Cortex of kidney (tissue), 1 donor: ENCODE measurements at places on chromosomes 7 and 10.

- DNase-seq: no peak
These were observed 80.5 kb downstream of the MACC1 start for GRCh38 chr7:20136647-20137046.

DNA sequence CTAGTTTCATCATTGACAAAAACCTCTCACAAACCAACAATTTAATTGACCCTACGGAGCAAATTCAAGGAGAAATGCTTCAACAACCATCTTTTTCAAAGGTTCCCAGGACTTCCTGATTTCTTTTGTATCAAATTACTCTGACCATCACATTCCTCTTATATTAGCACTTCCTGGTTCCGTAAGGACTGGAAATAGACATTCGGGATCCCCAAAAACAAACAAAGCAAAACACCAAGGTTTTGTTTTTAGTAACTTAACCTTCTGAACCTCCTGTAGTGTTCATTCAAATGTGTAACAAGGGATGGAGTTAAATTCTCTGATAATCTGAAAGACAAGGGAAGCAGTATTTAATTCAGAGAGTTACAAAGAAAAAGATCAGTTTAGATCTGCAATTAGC is 387.6 kb upstream of the NRP1 start:
- no peak for DNase-seq

DNA sequence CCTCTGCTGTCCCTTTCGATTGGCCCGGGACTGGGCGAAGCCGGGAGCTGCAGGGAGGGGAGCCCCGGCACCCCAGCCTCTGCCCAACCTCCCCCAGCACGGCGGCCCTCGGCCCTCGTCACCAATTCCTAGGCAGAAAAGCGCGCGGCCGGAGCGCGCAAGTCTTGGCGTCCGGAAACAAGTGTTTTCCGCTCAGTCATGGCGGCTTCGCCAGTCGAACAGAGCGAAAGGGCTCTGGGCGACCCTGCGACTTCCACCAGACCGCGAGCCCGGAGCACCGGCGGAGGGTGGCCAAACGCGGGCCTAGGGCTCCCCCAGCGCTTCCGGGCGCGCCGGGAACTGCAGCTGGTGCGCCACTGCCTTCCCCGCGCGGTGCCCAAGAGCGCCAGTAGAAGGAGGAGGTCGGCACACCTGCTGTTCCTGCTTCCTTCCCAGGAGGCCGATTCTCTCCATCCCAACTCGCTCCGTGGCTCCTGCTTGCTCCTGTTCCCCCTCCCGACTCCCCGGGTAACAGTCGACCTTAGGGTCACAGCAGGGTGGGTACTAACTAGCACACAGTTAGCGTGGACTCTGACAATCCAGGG is 729.9 kb downstream of the ZWINT start:
- DNase-seq: no peak

- no peak for DNase-seq
These were observed 399.5 kb upstream of the ANKRD30A start for GRCh38 chr10:36725581-36726520.

DNA sequence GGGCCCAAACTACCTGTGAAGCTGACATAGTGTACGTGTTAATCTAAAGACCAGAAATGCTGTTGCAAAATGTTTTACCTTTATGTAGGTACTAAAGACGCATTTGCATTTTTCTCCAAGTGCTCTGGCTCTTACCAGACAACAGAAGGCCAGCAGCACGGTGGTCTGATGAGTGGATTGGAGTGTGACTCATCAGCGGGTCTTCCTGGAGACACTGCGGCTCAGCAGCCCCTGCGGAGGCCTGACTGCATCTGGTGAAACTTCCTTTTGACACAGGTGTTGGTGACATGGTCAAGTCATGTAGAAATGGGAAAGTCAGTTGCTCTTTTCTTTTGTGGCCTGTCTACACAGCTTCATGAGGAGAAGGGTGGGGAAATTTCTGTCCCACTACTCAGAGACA is 723.6 kb downstream of the INHBA start:
- DNase-seq: no peak
